8988T (cell line): ENCODE measurements at places on chromosomes 12 and 14.

DNA sequence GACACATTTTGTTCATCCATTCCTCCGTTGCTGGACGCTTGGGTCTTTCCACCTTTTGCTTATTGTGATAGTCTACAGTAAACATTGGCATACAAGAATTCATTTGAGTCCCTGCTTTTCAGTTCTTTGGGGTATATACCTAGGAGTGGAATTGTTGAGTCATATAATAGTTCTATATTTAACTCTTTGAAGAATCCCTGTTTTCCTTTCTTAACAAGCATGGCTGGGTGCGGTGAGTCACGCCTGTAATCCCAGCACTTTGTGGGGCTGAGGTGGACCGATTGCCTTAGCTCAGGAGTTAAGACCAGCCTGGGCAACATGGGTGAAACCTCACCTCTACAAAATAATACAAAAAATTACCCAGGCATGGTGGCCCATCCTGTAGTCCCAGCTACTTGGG is 75.4 kb downstream of the CCDC92 start:
- no peak for DNase-seq

DNA sequence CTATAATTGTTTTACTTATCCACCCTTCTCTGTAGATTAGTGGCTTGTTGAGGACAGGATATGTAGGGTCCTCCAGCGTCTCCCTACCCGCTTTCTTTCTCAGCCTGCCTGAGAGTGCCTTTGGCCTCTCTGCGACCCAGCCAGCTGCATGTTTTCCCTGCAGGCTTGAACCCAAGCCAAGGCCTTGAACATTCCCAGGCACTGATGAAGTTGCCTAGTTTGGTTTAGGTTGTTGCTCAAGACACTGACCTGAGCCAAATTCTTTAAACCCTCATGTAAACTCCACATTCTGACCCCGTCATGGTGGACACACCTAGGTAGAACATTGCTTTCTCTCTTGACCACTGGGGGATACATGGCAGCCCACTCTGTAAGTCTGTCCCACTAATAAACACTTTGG is 33.4 kb upstream of the TXNRD1 start:
- no peak for DNase-seq

DNA sequence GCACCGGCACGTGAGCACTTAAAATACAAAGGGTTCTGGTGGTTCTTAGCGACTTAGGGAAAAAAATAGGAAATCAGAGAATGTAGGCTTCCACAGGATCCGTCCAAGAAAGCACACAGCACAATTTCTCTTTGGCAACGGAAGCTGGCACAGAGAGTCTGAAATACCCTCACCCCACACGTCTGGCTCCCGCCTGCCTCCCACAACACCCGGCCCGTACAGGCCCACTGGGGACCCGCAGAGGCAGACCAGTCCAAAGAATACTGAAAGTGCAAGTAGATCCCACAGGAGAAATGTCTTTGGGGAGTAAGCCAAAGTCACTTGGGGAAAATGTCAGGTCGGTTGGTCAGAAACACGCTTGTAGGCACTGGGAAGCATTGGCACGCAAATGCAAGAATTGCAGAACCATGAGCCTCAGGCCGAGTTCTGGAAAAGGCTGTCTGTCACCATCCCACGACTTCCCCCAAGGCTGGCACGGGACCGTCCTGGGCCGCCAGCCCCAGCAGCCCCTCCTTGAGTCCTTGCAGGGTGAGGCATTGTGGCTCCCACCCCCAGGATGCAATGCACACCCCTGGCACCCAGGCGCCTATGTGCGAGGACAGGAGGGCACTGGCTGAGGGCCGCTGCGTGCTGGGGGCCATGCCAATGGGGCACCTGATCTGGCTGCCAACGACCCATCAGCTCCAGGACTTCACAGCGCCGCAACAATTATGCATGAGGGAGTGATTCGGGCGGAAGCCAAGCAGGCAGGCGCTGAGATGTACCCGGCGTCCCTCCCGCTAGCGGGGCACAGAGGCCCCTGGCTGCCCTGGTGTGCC is 29.7 kb downstream of the CHGA start:
- no peak for DNase-seq

DNA sequence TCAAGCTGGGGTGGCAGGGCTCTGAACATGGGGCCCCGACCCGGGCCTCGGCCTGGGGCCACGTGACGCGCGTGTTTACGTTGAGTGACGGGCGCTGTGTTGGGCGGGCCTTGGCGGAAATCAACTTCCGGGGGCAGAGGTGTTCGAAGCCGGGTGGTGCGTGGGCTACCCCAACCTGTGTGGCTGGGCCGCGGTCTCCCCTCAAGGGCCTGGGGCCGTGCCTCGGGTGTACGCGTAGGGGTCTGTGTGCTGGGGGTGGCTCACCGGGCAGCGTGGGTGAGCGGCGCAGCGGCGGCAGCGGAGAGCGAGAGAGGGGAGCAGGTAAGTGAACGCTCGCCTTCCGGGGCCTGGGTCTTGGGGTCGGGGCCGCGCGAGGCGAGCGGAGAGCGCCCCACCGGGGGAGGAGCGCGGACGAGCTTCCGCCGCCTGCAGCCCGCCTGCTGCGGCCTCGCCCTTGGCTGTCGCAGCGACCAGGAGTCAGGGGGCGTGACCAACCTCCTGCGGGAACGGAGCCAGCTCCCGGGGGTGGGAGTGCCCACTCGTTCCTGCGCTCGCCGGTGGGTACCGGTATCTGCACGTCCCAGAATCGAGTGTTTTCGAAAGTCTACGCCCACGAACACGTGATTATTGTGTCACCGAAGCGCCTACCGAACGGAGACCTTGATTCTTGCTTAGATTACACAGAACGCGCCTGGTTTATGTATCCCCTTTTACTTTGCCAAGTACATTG is at the start of gene CCDC91:
Gene CCDC91 (plus strand): TSS at position 136 of the 730 bp plus-strand sequence. CDS start 66,760 bp downstream, outside the sequence.
- DNase-seq: peak; percentile 42

- DNase-seq: no peak
Measured at GRCh38 chr12:78002878-78003277, 172.2 kb downstream of the NAV3 start.
